ENCODE measurements at places on chromosomes 7 and 10. TPM values are rescaled to one million over a fixed set of nuclear protein-coding genes. Genes with fewer than 3 reads are reported as not detected.

IDI2 gene
- not detected for total RNA-seq

TMEM184A gene
- total RNA-seq: not detected

- peaks cover 4% of the 10 kb centered on the region for H3K36me3 ChIP-seq
- peaks cover 47% of the 10 kb centered on the region for H3K27me3 ChIP-seq
- H3K27ac ChIP-seq: no peak overlapping the region
- DNase-seq: no peak
- no peak overlapping the region for H3K4me3 ChIP-seq
- peaks cover 16% of the 10 kb centered on the region for H3K4me1 ChIP-seq
Observed at GRCh38 chr7:6268907-6269306, 3.5 kb downstream of the CYTH3 start.

GRCh38 chr10:51892965-51893658 is 193.7 kb upstream of the CSTF2T start:
- no peaks in the 10 kb centered on the region for H3K36me3 ChIP-seq
- H3K27me3 ChIP-seq: no peaks in the 10 kb centered on the region
- no peak overlapping the region for H3K4me3 ChIP-seq
- no peak for DNase-seq
- H3K4me1 ChIP-seq: no peaks in the 10 kb centered on the region

C10orf67 gene
- total RNA-seq: not detected

- no peaks in the 10 kb centered on the region for H3K4me1 ChIP-seq
- DNase-seq: no peak
- H3K36me3 ChIP-seq: no peaks in the 10 kb centered on the region
Observed at GRCh38 chr10:113261161-113261560, 291.7 kb upstream of the HABP2 start.

- no peak overlapping the region for H3K4me3 ChIP-seq
- H3K27me3 ChIP-seq: no peaks in the 10 kb centered on the region
- no peaks in the 10 kb centered on the region for H3K4me1 ChIP-seq
- DNase-seq: no peak
- no peak overlapping the region for H3K27ac ChIP-seq
Observed at GRCh38 chr7:106001196-106001595, 38.1 kb downstream of the CDHR3 start.

DNA sequence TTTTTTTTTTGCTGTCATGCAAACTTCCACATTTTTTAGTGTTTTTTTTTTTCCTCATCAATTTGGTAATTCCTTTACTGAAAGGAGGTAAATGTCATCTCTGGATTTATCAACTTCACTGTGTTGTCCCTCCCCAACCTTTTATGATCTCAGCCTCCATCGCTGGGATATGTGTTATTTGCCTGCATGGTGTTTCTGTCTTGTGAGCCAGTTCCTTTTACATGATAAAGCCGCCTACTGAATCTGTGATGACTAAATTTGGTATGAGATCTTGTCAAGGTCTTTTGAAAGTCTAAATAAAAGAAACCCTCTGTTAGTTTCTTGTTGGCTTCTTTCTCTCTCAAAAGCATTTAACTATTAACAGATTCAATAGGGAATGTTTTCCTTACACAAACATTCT is 39.3 kb downstream of the TAS2R41 start:
- no peaks in the 10 kb centered on the region for H3K36me3 ChIP-seq
- H3K4me3 ChIP-seq: no peak overlapping the region
- no peaks in the 10 kb centered on the region for H3K4me1 ChIP-seq
- no peaks in the 10 kb centered on the region for H3K27me3 ChIP-seq

SLC26A5 gene
- total RNA-seq: not detected

GRCh38 chr7:953547-954327 is 743 bp downstream of the ADAP1 start:
- H3K4me3 ChIP-seq: no peak overlapping the region
- H3K36me3 ChIP-seq: no peaks in the 10 kb centered on the region
- peaks cover 4% of the 10 kb centered on the region for H3K4me1 ChIP-seq
- no peak for DNase-seq
- H3K27ac ChIP-seq: no peak overlapping the region

ASAH2 gene
- total RNA-seq: 1.9 TPM

GRCh38 chr10:71217266-71218045 is 5.1 kb downstream of the UNC5B start:
- peaks cover 13% of the 10 kb centered on the region for H3K4me1 ChIP-seq
- DNase-seq: no peak
- peak overlapping the region; percentile 47 for H3K4me3 ChIP-seq
- H3K27me3 ChIP-seq: peaks cover 60% of the 10 kb centered on the region

NUTM2E gene
- 0.67 TPM for total RNA-seq

GRCh38 chr10:103968441-103969391 is 1.8 kb downstream of the SLK start:
- peak overlapping the region; percentile 88 for H3K27ac ChIP-seq
- H3K36me3 ChIP-seq: peaks cover 10% of the 10 kb centered on the region
- H3K27me3 ChIP-seq: no peaks in the 10 kb centered on the region
- H3K4me1 ChIP-seq: peaks cover 47% of the 10 kb centered on the region

DNA sequence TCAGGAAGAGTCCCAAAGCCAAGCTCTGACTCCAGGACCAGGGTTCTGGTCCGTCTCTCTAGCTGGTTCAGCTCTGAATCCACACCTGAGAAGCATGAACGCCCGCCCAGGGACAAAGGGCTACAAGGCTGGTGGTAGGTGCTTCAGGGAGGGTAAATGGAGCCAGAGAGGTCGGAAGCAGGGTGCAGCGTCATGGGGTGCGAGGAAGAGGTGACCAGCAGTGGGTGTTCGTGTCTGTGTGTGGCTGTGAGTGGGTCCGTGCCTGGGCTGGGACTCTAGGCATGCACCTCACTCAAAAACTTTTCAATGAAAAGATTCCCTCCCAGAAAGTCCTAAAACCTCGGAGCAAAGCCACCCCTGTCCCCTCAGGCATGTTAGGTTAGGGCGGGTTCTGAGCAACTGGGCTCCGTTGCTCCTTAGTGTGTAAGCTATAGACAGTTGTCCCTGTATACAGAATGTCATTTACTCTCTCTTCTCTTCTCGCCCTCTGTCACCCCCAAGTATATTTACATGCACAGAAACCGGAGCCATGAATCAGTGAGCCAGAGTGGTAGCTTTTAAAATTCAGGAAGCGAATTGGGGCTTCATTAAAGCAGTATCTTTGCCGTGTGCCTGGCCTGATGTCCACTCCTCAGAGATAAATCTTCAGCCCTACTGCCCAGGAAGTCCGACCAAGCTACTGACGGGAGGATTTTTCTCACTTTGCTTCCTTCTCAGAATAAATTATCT is 12.3 kb upstream of the GATA3 start:
- H3K27ac ChIP-seq: peak overlapping the region; percentile 67
- peaks cover 57% of the 10 kb centered on the region for H3K4me1 ChIP-seq
- DNase-seq: no peak

GRCh38 chr7:74043523-74043951 is 15.6 kb downstream of the ELN start:
- H3K36me3 ChIP-seq: no peaks in the 10 kb centered on the region
- no peak overlapping the region for H3K27ac ChIP-seq
- H3K4me3 ChIP-seq: no peak overlapping the region
- no peaks in the 10 kb centered on the region for H3K27me3 ChIP-seq
- DNase-seq: no peak
- H3K4me1 ChIP-seq: no peaks in the 10 kb centered on the region

GRCh38 chr10:121183236-121183635 is 332.1 kb downstream of the WDR11 start:
- H3K27me3 ChIP-seq: no peaks in the 10 kb centered on the region
- H3K4me3 ChIP-seq: no peak overlapping the region
- no peaks in the 10 kb centered on the region for H3K4me1 ChIP-seq
- H3K27ac ChIP-seq: no peak overlapping the region

DNA sequence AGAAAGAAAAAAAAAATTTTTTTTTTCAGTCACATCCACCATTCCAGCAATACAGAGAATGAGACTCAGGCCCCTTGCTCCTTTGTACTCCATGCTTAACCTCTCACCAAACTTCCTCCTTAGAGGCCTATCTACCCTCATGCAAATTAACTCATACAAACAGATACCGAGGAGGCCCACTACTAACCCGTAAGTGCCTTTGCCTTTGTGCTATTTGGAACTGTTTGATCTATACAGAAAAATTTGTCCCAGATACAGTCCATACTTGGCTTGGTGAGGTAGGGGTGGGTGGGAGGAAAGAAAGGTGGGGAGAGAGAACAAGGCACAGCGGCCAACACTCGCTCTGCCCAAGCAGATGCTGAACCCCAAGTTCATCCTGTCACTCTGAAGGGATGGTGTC is 87.8 kb upstream of the DUSP5 start:
- no peaks in the 10 kb centered on the region for H3K36me3 ChIP-seq
- H3K27me3 ChIP-seq: peaks cover 13% of the 10 kb centered on the region
- no peak for DNase-seq
- no peak overlapping the region for H3K4me3 ChIP-seq

DNA sequence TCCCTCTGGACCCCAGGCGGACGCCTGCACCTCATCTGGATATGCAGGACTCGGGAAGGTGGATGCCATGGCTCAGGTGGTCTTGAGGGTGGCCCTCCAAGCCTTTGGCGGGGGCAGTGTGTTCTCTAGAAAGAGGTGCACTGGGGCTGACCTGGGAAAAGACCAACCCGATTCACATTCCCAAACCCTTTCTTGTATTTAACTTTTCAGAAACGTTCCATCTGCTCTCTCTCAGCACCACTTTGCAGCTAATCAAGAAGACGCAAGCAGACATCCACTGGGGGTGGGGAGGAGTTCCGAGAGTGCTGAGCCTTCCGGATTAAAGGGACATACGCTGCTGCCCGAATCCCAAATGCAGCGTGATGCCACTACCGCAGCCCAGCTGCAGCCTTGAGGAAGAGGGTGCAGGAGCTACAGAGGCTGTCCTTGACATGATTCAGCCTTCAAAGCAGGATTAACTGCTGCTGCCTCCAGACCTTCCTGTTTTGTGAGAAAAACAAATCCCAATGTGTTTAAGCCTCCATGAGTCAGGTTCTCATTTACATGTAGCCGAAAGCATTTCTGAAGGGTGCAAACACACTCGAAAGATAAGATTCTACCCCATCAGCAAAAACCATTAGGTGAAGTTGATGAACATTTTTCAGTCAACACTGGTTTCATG is 39.9 kb downstream of the RBM17 start:
- H3K36me3 ChIP-seq: no peaks in the 10 kb centered on the region
- no peak overlapping the region for H3K27ac ChIP-seq
- H3K4me3 ChIP-seq: no peak overlapping the region
- DNase-seq: no peak
- H3K27me3 ChIP-seq: no peaks in the 10 kb centered on the region

BCAP29 gene
- total RNA-seq: 37.4 TPM

SAMD9L gene
- 145 TPM for total RNA-seq

DNA sequence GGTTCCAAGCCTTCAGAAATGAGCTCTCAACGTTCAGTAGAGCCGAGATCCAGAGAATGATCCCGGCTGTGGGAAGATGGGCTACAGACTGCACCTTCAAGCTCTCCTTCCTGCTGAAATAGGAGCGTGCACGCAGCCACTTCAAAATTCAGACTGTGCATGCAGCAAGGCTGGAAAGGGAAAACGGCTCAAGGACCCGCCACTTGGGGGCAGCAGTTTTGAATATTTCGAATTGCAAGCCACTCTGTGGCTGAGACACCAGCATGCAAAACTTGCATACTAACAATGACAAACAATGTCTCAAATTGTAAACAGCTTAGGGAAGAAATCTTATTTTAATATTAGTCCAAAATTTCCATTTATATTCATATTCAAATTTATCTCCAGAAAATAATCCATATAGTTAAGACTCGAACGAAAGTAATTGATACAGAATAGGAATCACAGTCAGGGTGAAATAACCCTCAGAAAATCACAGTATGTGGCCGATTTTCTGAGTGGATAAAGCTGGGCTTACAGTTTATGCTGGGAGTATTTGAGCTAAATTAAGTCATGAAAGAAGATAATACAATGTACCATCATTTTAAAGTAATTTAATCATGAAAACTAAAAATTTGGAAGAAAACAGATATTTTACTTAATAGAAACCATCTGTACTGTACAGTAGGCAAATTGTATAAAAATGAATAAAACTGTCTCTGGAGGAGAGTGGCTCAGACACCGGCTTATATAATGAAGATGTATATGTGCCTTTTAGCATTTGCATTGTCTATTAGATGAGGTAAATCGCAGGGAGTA is 137.9 kb upstream of the MKI67 start:
- peak; percentile 60 for DNase-seq
- H3K36me3 ChIP-seq: no peaks in the 10 kb centered on the region
- H3K27ac ChIP-seq: no peak overlapping the region
- H3K4me1 ChIP-seq: no peaks in the 10 kb centered on the region

DNA sequence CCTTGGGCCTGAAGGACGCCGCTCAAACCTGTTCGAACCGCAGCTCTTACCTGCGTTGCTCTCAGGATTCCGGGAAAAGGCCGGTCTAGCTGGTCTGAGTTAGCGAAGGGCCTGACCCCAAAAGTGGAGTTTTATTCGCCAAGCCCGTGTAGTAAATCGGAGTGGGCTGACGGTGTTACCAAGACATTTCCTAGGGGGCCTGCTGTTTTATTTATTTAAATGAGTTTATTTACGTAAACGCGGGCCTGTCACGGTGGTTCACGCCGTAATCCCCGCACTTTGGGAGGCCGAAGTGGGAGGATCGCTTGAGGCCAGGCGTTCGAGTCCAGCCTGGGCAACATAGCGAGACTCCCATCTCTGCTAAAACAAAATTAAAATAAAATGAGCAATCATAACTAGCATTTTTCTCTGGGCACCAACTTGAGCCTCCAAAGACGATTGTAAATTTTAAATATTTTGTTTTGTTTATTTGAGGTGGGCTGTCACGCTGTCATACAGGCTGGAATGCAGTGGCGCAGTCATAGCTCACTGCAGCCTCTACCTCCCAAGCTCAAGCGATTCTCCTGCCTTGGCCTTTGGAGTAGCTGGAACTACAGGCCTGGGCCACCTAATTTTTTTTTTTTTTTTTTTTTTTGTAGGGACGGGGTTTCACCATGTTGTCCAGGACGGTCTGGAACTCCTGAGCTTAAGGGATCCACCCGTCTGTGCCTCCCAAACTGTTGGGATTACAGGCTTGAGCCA is 903 bp downstream of the ZNF655 start:
- H3K36me3 ChIP-seq: peaks cover 65% of the 10 kb centered on the region
- H3K27me3 ChIP-seq: no peaks in the 10 kb centered on the region

DNA sequence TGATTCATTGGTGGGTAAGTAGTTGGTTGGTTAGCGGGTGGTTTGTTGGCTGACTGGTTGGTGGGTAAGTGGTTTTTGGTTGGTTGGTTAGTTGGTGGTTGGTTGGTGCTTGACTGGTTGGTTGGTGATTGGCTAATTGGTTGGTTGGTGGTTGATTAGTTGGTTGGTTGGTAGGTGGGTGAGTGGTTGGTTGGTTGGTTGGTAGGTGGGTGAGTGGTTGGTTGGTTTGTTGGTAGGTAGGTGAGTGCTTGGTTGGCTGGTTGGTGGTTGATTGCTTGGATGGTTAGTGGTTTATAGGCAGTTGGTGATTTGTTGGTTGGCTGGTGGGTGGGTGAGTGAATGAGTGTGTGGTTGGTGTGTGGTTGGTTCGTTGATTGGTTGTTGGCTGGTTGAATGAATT is 44.2 kb downstream of the CALML3 start:
- no peak for DNase-seq
- H3K4me1 ChIP-seq: peaks cover 32% of the 10 kb centered on the region
- H3K36me3 ChIP-seq: peaks cover 3% of the 10 kb centered on the region
- H3K27ac ChIP-seq: no peak overlapping the region
- peaks cover 4% of the 10 kb centered on the region for H3K27me3 ChIP-seq

GRCh38 chr7:148014541-148014940 is 576.0 kb upstream of the C7orf33 start:
- H3K36me3 ChIP-seq: no peaks in the 10 kb centered on the region
- no peaks in the 10 kb centered on the region for H3K4me1 ChIP-seq
- H3K27me3 ChIP-seq: no peaks in the 10 kb centered on the region
- DNase-seq: no peak

OR2A12 gene
- not detected for total RNA-seq

PTPRZ1 gene
- not detected for total RNA-seq
